AG09309 (cell line): ENCODE measurements at places on chromosomes 13 and 19.

DNA sequence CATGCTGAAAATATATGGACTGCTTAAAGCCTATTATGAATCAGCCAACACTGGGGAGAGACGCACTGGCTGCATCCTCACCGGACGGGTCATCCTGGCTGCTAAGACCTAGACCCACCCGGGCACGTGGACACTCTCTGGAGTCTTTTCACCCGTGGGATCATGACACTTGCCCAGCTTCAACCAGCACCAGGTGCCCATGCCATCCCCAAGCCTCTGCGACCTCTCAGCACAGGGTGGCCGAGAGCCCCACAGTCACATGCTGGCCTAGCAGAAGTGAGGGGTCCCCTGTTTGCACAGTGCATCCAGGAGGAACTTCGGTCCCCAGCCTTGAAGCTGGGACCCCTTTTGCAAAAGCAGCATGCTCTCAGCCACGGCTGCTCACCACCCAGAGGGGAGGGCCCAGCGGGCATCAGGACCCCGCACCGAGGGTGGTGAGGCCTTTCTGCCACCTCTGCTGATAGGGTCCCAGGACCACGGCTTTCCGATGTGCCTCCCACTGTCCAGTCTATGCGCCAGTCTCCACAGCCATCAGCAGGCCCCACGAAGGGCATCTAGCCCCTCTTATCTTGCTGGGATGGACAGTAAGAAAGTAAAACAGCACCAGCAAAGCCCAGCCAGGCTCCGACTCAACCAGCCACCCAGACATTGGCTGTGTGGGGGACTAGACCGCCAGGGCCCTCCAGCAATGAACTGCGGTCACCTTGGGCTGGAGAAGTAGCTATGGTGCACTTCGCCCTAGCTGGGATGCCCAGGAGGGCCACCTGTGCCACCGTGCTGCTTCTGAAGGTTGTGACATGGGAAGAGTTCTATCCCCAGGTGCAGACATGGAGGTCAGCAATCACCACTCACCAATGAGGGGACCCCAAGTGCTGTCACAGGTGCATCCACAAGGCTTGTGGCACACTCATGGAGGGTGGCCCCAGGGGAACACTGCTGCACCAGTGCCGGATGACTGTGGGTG, 73.1 kb downstream of the CEBPG start:
- DNase-seq: no peak

DNA sequence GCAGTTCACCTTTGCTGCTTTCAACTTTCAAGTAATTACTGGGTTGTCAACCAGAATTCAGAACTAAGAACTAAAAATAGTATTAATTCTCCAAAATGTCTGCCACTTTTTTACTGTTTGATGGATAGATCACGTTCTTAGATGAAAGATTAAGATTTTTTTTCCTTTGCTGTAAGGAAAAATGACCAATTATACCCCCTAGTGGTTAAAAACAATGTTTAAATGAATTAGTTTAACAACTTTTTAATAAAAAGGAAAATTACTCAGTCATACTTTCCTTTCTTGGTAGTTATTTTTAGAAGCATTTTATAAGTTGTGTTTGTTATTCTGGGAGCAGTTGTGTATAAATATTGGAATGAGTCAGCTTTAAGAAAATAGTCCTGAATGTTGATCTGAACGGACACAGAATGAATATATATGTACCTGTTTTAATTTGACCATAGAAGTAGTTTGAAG, 4.6 kb downstream of the TM9SF2 start:
- no peak for DNase-seq

GRCh38 chr19:11338121-11338520, 1.3 kb downstream of the RAB3D start:
- no peak for DNase-seq

- no peak for DNase-seq
These were observed 141.2 kb downstream of the TEX29 start for GRCh38 chr13:111461445-111462149.

DNA sequence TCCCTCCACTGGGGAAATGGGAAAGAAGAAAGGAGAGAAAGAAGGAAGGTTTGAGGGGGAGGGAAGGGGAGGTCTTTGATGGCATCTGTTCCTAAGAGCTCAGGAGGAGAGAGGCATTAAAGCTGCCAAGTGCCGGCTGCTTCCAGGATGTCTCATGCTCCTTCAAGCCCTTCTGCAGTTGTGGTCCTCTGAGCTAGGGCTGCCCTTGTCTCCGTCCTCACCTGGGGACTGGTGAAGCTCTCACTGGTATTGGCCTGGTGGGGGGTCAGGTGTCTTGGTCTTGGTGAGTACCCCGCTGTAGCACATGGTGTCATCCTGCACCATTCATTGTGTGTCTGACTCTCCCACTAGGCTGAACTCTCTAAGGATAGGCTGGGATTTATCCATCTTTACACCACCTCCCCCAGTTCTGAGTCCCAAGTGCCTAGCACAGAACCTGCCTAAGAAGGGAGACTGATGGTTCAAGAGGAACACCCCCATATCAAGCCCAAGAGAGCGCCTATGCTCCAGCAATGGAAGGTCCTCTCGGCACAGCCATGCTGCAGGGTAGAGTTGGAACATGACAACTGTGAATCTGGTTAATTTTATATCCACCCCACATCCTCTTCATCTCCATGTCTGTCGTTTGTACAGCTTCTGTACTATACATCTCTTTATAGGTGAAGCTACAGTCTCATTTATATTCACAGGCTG, 83.7 kb downstream of the AKAP11 start:
- no peak for DNase-seq

- no peak for DNase-seq
These were observed 38.2 kb upstream of the SCEL start for GRCh38 chr13:77497350-77497749.

DNA sequence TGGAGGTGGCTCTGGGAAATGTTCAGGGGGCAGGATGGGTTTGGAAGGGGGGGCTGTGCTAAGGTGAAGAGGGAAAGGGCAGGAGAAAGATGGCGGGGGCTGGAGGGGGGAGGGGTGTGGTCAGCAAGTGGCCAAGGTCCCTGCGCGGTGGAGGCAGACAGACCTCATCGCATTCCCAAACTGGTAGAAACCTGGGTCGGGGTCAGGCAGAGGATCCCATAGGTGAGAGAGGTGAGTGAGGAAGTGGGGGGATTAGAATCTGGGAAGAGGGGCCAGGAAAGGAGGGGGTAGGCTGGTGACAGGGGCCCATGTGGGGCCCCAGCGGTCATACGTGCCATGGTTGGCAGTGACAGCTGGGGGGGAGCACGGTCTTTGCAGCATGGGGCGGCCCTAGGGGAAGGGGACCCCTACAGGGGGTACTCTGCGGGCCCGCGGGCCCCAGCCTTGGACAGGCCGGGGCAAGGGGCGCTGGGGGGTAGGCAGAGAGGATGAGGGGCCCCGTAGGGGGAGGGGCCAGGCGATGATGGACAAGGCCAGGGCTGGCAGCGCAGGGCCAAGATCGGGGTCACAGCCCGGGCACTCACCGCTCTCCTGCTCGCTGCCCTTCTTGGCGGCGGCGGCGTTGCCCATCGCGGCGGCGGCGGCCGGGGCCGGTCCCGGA, 514 bp downstream of the PRKACA start:
- no peak for DNase-seq

GRCh38 chr13:45105895-45106294, 14.4 kb upstream of the GTF2F2 start:
- DNase-seq: no peak

GRCh38 chr19:45878043-45878794, 7.7 kb downstream of the IRF2BP1 start:
- DNase-seq: no peak

DNA sequence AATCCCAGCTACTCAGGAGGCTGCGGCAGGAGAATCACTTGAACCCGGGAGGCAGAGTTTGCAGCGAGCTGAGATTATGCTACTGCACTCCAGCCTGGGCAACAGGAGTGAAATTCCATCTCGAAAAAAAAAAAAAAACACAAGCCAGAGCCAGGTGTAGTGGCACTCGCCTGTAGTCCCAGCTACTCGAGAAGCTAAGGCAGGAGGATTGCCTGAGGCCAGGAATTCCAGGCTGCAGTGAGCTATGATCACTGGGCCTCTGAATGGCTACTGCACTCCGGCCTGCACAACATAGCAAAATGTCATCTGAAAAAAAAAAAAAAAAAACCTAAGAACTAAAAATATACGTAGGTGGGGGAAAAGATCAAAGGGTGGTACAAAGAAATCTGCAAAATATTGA, 19.4 kb downstream of the EPS15L1 start:
- no peak for DNase-seq

DNA sequence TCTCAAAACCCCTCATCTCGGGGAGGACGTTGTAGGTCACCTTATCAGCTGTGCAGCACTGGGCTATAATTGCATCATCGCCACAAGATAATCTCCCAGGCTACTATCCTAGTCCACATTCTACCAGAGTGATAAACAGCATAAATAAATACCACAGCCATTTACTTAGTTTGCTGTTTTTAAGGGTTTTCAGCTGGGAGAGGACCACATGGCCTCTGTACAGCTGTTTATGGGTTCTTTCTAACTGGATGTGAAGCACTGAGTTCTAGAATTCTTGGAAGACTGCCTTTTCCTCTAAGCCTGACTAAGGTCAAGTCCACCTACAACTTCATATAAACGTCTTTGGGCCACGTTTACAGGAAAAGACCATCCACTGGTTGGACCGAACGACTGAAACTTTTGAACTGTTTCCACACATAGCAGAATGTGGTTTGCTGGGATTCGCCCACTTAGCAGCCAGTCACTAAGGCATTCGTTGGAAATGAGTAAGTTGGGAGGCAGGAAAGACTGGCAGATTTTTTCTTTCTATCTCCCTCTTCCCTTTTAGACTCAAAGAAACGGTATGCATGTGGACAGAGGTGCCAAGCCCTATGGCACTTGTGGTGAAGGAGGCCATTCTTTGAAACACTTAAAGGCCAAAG, 752.5 kb upstream of the SGCG start:
- no peak for DNase-seq

GRCh38 chr19:47542030-47542475, 27.2 kb upstream of the NAPA start:
- DNase-seq: peak; percentile 13

DNA sequence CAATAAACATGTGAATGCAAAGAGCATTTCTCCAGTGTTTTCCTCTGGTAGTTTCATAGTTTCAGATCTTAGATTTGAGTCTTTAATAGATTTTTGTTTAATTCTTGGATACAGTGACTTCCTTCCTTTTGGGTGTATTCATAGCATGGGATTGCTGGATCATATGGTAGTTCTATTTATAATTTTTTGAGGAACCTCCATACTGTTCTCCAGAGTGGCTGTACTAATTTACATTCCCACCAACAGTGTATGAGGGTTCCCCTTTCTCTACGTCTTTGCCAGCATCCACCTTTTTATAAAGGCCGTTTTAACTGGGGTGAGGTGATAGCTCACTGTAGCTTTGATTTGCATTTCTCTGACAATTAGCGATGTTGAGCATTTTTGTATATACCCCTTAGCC, 9.3 kb upstream of the CALM3 start:
- no peak for DNase-seq

DNA sequence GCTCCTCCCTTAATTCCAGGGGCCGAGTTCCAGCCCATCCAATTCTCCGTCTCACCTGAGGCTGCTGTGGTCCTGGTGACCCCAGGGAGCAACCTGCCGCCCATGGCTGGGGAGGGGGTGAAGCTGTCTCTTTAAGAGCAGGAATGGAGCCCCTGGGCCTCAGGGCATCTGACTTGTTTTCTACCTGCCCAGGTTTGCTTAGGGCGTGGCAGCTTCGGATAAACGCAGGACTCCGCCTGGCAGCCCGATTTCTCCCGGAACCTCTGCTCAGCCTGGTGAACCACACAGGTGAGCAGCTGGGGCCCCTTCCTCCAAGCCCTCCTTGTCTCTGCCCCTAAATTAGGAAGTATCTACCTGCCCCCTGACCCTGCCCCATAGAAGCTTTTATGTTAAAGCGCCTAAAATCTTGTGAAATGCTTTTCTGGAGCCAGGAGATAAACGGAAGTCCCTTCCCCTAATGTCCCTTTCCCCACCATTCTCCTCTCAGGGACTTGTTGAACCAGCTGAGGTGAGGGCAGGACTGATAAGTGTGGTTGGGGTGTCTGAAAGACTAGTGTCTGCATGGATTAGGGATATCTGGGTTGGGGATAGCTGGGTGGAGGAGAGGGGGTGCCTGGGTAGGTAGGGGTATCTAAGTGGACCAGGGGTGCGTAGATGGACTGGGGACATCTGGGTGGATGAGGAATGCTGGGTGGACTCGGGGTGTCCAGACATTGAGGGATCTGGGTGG, 614 bp downstream of the FXYD3 start:
- no peak for DNase-seq

- no peak for DNase-seq
These were observed 900 bp downstream of the PPP1R13L start for GRCh38 chr19:45403781-45404556.

DNA sequence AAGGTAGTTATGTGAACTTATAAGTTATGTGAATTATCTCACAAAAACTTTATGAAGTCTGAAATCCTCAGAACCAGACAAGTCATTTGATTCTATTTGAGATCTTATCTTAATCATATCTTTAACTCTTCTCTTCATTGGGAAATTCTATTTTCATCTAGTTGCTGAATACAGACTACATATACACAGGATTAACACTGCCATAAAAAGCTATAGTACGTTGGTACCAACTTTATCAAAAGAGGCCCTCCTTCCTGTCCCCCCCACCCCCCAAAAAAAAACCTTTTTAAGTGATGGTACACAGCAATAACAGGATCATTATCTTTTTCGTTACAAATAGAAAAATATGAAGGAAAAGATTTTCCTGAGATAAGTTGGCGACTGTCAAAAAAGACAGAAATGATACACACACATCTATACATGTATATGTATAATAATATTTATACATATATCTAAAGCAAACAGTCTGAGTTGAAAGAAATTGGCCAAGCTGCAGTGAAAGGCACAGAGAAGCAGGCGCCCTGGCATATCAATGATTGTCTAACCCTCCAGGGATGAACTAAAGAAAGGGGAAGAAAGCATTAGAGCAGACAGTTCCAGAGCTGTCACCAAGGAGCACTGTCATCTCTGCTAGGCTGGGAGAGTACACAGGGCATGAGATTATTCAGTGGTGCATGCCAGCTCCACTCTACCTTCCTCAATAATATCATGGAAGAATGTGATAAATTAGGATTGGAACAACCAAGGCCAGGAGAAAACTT, 116.7 kb downstream of the KLF12 start:
- DNase-seq: no peak

GRCh38 chr13:111130116-111130508, 15.0 kb downstream of the ARHGEF7 start:
- DNase-seq: no peak

DNA sequence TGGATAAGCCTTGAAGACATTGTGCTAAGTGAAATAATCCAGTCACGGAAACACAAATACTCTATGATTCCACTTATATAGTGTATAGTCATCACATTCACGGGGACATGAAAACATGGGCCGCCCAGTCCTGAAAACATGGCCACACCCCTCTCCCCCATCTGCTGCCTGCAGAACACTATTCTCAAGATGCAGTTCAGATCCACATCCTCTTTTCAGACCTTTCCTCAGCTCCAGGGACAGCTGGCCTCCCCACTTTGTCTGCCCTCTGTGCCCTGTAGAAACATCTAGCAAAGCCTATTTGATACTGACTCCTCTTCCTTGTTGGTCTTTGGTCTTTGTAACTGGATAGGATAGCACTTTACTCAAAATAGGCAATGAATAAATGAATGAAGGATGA, 8.3 kb downstream of the RFX2 start:
- no peak for DNase-seq
